Liver (tissue), 10 donors: ENCODE measurements at places on chromosomes 13 and 19. TPM values are rescaled to one million over a fixed set of nuclear protein-coding genes. Genes with fewer than 3 reads are reported as not detected.
A peak's percentile ranks its signal among the peaks of the same experiment; 100 is the strongest.

ERICH6B gene
- polyA plus RNA-seq: not detected

ZNF525 gene
- polyA plus RNA-seq: 1.2 TPM

REEP6 gene
- 243 TPM for polyA plus RNA-seq

CYP2F1 gene
- not detected for polyA plus RNA-seq

KLK15 gene
- polyA plus RNA-seq: not detected

GRCh38 chr13:103615771-103616170 lies 549.6 kb upstream of the SLC10A2 start:
- DNase-seq: no peak

DNA sequence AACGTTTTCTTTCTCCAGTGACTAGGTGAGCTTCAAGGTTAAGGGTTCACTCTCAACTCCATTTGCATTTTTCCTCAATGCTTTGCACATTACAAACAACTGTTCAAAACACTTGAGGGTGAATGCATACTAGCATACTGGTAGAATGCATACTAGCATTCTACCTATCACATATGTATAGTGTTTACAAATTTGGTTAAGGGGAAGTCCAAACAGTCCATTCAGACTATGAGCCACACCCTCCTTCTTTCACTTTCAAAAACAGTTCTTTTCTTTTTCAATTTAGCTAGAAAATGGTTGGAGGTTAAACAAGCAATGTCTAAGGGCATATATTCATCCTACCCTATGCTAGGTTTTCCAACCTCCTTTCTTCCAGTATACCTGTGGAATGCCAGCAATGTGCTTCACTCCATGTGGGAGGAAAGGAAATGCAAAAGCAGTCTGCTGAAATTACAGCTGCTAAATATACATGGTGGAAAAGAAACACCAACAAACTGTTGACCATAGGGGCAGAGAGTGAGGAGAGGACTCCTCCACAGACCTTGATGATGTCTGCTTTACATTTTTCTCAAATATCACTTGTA lies 102.6 kb downstream of the DOCK9 start:
- DNase-seq: no peak

DNA sequence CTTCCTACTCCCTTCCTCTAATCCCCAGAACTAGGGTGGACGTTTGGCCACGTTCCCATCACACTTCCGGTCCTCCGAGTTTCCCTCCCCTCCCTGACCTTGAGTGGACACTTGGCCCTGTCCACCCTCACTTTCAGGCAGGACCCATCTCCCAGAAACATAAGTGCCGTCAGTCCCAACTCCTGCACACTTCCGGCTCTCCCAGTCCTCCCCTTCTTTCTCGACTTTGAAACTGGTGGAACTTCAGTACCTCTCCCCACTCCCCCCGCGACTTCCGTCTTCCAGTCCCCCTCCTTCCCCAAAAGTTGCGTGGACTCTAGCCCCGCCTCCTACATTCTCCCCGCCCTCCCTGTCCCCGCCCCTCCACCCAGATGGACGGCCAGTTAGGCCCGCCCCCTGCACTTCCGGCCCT lies 278 bp upstream of the ZNF274 start:
- DNase-seq: no peak

DNA sequence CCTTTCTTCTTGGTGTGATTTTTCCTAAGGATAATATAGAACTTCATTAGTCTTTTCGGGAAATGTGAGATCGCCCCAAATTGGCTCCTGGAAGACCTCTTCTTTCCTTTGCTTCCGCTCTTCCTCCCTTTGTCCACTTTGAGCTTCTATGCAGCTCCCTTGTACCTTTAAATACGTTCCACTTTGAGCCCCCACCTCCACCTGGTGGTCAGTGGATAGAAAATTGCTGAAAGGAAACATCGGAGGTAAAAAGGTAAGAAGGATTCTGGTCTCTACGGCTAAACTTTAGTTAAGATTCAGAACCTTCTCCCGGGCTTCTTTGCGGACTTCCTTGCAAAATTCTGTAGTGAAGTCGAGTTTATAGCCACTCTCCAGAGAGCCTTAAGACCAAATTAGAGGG lies 55.0 kb upstream of the TM9SF2 start:
- no peak for DNase-seq

- peak; percentile 61 for DNase-seq
Measured at GRCh38 chr19:3224346-3225168, at the start of gene CELF5. Gene CELF5 (plus strand): TSS chr19:3224661. CDS start chr19:3224740, 79 bp downstream.

- no peak for DNase-seq
Measured at GRCh38 chr19:38653028-38653571, 5.7 kb downstream of the ACTN4 start.

DNA sequence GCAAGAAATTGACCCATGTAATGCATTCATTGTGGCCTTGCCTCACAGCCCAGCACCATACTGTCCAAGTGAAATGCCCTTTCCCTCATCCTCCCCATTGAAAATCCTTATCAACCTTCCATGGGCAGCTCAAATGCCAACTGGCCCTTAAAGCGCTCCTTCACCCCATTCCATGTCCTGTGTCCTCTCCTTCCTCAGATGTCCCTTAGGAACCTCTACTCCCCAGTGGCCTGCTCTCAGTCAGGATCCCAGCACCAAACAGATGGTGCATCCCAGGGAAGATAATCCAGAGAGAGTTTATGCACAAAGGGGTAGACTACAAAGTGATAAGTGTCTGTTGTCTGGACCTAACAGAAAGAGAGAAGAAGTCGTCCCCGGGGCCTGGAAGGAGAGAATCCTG lies 407.4 kb upstream of the ZNF507 start:
- no peak for DNase-seq

DNA sequence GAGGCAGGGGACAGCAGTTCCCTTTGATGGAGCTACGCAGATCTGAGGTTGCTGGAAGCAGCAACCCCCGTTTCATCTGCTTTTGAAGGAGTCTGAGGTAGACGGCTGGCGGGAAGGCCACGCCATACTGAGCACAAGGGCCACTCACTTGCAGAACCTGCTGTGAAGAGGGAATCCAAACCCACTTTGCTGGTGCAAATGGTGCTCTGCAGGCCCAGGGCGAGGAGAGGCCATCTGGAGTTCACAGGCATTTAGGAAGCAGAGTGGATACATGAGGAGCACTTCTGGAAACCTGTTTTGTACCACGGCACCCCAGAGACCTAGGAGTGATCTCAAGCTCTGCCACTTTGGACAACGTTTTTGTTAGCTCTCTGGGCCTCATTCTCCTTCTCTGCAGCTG lies 227.8 kb downstream of the UQCRFS1 start:
- DNase-seq: no peak

- DNase-seq: no peak
Measured at GRCh38 chr19:50723069-50723468, at the start of gene CLEC11A. Gene CLEC11A (plus strand): TSS chr19:50723364. CDS start chr19:50723526, 162 bp downstream.
